Posterior vena cava (tissue), 2 donors: ENCODE measurements at places on chromosomes 12 and 14.

DNA sequence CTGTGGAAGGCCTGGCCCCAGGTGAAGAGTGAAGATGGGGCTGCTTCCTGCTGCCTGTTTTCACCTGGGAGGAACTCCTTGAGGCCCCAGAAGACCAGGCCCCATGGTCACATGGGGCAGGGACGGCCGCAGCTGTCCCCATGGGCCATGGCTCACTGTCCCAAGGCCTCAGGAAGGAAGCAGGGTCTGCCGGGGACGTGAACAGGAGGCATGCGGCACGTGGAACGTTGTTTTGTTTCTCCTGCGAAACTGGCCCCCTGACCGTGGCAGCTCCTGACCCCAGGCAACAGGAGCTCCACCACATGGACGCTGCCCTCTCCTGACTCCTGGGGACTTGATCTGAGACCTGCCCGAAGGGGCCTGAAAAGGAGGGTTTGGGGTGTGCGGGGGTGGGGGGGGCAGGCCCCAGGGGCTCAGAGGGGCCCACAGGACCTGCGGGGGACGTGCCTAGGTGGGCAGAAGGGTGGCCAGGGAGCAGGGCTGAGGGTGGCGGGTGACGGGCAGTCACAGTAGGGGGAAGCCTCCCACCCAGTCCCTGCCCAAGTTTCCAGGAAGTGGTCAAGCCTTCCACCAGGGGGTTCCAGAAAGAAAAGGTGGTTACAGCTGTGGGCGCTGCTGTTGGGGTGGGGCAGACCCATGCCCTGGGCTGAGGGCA is 41.4 kb downstream of the LRCOL1 start:
- DNase-seq = no peak

DNA sequence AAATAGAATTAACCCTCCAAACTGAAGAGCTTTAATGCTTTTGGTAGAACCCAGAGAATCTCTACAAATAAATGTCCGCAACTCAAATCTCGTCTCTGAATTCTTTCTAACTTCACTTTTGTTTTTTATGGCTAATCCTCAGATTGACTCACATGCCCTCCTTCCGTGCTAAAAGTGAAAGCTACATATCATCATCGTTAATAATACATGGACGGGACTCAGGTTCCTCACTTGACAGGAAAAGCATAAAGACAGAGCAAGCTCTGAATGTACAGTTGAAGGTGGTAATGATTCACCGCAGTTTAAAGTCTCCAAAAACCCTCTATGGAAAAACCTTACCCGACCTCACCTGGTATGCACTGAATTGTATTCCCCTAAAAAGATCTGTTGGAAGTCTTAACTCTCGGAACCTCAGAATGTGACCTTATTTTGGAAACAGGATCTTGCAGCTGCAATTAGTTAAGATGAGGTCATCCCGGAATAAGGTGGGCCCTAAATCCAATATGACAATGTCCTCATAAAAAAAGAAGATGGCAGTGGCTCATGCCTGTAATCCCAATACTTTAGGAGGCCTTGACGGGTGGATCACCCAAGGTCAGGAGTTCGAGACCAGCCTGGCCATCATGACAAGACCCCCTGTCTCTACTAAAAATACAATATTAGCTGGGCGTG is 147.4 kb upstream of the FOXN3 start:
- DNase-seq = no peak

GRCh38 chr14:90239139-90239538 is 17.2 kb upstream of the PSMC1 start:
- DNase-seq = no peak

GRCh38 chr14:61222388-61222787 is 58.8 kb downstream of the TMEM30B start:
- DNase-seq = no peak

DNA sequence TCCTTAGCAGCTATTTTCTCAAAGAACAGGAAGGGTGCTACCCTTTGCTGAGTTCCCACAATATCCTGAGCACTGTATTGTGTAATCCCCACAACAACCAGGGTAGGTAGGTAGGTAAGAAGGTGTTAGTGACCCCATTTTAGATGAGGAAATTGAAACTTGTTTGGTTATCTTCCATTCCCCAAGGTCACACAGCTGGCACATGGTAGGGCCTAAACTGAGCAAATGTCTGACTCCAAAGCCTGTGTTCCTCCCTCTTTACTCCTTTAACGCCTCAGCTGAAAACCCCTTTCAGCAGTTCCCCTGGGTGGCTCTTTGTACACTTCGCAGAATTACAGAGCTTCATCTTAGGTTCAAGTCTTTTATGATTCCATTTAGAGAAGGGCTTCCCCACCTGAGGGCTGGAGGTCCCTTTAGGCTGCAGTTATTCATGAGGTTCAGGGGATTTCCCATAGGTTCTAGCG is 26.5 kb upstream of the RIC8B start:
- DNase-seq = no peak
